ENCODE measurements at places on chromosomes 2 and 18.
A peak's percentile ranks its signal among the peaks of the same experiment; 100 is the strongest.

DNA sequence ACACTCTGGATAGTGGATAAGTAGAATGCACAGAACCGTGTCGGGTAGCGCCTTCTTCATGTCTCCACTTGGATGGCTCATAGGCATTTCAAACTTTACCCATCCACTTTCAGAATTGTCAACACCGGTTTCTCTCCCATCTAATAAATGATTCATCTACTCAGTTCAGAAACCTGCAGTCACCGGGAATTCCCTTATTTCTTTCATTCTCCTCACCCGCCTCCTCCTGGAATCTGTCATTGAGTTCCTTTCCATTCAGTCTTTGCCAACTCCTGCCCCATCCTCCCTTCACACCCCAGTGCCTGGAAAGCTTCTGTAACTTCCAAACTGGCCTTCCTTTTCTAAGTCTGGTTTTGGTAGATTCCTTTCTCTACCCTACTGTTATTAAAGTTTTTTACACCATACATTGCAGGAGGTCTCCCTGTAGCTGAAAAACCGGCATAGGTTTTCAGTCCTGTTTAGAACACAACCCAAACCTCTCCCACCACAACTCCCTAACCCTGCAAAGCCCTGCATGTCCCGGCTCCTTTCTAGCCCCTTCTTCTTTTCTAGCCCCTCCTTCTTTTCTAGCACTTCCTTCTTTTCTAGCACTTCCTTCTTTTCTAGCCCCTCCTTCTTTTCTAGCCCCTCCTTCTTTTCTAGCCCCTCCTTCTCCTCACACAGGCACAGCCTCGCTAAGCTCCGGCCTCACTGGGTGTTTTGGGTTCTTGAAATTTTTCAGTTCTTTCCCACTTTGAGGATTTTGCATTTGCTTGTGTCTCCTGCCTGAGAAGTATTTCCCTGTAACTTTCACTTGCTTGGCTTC is 133.9 kb upstream of the KLHL14 start:
- no peak for DNase-seq

DNA sequence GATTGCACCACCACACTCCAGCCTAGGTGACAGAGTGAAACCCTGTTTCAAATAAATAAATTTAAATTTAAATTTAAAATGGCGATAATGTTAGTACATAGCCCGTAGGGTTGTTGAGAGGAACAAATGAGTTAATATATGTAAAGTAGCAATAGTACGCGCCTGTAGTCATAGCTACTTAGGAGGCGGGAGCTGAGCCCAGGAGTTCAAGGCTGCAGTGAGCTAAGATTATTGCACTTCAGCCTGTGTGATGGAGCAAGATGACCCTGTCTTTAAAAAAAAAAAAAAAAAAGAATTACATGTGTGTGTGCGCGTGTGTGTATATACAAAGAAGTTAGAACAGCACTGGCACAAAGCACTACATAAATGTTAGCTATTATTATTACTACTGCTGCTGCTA is 117.4 kb upstream of the ARL5A start:
- DNase-seq: no peak

- DNase-seq: peak; percentile 9
Observed at GRCh38 chr2:246489-247144, 17.2 kb downstream of the SH3YL1 start.

DNA sequence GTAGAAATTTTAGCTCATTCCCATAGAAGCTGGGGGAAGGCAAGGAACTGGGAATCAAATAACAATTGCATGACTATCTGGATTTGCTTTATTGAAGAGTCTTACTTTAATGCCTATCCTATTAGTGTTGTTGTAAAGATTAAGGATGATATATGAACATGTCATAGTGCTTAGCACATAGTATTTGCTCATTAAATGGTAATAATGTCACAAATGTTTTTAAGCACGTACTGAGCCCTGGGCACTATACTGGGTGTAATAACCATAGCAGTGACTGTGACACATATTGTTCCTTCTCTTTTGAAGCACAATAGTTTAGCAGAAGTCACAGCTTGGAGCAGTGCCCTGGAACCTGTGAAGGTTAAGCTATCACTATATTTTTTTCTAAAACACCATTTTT is 47.2 kb upstream of the DTNB start:
- DNase-seq: no peak

- no peak for DNase-seq
Observed at GRCh38 chr2:108591163-108591562, 56.9 kb downstream of the LIMS1 start.

- DNase-seq: no peak
Observed at GRCh38 chr2:99183025-99183424, 2.0 kb downstream of the MRPL30 start.

- DNase-seq: no peak
Observed at GRCh38 chr2:218839430-218839829, 7.8 kb upstream of the PRKAG3 start.

GRCh38 chr2:62406573-62407043 is 99.4 kb downstream of the TMEM17 start:
- DNase-seq: no peak

DNA sequence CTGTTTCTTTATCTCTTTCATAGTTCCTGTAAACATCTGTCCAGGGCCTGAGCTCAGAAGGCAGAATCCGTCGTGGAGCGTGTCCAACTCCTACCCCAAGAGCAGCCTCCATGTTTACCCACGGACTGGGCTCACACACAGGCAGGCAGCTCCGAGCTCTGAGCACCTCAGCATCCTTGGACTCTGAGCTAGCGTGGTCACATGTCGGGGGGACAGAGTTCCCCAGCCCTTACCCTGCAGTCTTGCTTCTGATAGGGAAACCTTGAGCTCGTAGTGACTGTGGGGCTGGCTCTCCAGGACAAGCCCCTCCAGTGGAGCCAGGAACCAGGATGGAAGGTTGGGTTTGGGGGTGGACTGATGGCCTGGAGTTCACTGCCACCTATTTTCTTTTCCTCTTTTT is 15.1 kb upstream of the ST3GAL5 start:
- no peak for DNase-seq

GRCh38 chr2:238138331-238139195 is at the start of gene KLHL30:
Gene KLHL30 (plus strand): TSS chr2:238138668. CDS start chr2:238140755, 2,087 bp downstream.
- no peak for DNase-seq

DNA sequence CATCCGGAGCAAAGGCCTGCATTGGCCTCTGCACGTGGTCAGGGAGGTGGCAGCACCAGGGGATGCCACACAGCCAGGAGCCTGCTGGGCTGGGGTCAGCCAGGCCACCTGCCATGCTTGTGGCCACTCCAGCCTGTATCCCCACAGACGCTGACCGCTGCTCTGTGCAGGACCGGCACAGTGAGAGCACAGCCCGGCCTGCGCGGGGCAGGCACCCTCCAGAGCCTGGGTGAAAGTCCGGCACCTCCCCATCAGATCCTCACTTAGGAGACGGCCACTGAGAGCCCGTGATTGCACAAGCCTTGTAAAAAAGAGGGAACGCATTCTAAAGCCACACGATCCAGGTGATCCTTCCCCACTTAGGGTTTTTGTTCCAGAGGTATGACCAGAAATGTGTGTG is 42.2 kb downstream of the TWIST2 start:
- DNase-seq: no peak

DNA sequence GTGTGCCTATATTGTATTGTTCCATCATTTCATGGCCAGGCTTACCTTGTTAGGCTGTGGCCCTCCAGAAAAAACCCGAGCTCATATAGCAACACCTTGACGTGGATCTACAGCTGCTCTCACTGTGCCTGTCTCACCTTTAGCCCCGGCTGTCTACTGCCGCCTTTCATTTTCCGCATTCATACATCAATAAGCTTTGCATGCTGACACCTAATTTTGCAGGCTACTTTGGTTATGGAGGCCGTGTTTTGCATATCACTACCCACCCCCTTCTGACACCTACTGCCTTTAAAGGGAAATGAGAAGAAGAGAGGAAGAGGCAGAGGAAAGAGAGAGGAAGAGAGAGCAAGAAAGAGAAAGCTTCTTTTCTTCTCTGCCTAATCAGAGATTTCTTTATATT is 702.9 kb downstream of the BCL11A start:
- DNase-seq: no peak

DNA sequence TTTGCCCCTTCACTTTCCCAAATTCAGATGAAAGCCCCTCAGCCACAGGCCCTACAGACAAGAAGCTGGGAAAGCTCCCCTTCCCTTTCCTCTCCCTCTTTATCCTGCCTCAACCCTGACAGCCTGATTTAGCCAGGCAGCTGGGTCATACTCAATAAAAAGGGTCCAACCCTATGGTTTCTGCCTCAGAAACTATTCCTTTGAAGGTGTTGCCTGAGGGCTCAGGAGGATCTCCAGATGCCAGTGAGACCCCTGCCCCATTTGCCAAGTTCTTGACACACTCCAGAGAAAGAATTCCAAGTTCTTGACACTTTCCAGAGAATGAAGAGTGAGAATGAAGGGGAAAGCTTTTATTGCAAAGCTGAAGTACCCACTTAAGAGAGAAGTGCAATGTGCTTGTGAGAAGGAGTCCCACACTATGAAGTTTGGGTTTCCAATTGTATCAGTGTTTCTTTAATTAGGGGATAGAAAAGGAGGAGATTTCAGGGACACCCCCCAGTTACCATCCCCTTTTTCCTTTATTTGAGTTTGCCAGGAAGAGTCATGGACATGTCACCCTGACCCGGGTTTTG is 576.2 kb downstream of the METTL4 start:
- no peak for DNase-seq

DNA sequence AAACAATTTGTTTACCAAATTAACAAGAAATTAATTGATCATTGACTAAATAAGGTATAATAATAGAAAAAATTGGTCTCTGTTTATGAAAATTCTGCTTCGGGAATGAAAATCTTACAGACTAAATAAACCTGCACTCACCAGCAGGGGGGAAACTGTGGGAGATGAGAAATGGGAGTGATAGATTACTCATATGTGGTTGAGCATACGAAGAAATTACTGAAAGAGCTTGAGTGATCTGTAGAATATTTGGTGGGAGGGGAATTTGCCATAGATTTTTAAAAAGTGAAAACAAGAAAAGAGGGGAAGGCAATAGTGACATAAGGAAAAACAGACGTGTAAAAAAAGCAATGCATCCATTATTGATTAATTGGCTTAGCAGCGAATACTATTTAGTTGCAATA is 2.2 kb downstream of the HMSD start:
- DNase-seq: no peak

- DNase-seq: no peak
Observed at GRCh38 chr2:27263287-27264252, 723 bp upstream of the SLC30A3 start.

- DNase-seq: no peak
Observed at GRCh38 chr2:15941871-15942710, 1.7 kb downstream of the MYCN start.

DNA sequence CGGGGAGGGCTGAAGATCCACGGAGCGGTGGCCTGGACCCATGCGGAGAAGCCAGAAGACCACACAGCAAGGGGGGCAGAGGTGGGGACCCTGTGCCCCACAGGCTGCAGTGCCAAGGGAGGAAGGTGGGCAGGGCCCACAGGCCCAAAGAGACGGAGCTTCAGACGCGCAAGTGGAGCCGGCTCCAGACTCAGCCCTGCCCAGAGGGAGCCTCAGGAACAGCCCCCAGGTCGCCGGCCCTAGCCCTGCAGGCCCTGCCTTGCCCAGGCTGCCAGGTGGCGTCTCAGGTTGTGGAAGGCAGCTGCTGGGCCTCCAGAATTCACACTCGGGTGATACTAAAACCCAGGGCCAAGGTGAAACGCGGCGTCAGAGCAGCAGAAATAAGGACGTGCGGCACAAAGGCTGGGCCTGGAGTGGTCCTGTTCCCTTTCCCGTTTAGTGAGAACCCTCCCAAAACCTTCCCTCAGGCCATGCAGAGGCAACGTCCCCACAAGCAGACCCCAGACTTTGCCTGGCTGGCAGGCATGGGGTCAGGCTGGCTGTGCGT is 36.8 kb downstream of the SLC66A2 start:
- DNase-seq: no peak

DNA sequence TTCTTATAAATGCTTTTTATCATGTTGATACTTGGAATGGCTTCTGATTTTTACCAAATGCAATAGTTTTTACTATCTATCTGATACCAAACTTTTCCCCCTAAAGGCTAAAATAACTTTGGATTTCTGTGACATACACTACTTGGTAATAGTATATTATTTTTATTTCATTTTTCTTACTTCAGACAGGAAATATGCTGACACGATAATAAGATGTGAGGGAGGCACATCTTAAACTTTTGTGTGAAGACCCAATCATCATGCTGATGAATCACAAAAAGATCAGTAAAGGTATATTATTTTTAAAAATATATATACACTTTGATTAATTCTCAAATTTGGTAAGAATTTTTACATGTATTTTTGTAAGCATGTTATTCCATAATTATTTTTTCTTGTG is 122.8 kb downstream of the TGIF1 start:
- DNase-seq: no peak

GRCh38 chr18:41972067-41972925 is 17.3 kb downstream of the PIK3C3 start:
- DNase-seq: no peak

DNA sequence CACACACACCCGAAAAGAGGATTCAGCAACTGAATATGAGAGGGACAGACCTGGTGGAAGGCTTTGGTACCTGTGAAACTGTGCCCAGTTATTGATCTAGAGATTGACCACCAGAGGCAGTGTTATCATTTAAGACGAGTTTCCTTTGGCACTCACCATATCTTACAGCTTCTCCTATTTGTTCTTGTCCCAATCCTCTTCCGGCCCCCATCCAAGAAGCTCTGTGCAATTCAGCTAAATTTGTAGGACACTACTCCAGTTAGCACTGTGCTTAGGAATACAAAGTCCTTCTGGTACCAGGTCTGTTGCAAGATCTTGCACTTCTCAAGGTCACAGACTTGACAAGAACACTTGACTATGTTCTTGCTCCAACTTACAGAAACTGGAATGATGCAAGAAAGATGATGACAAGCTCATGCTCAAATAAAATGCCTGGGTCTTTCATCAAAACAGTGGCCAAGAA is 177.7 kb downstream of the TMEM247 start:
- peak; percentile 21 for DNase-seq

DNA sequence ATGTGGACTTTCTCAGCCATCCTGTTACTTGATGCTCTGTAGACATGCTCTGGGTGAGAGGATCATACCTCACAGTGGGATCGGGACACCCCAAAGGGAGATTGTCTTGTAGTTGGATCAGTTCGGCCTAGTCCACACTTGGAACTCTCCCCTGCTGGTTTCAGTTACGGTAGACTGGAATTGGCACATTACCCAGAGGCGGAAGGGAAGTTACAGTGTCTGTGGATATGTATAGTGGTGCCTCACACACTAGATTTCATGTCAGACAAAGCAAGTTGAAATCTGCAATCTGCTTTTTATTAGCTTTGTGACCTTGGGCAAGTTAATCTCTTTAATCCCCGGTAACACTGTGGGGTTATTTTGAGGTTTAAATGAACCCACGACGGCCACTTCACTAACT is 16.2 kb upstream of the CTAGE1 start:
- no peak for DNase-seq

GRCh38 chr2:3100386-3100785 is 277.2 kb downstream of the EIPR1 start:
- no peak for DNase-seq

GRCh38 chr2:226334981-226335720 is 464.5 kb downstream of the IRS1 start:
- DNase-seq: no peak

All from NCI-H1092 treated with DMSO at 0.1 percent for 48 hours (cell line).